ENCODE measurements at places on chromosomes 16 and 17.

DNA sequence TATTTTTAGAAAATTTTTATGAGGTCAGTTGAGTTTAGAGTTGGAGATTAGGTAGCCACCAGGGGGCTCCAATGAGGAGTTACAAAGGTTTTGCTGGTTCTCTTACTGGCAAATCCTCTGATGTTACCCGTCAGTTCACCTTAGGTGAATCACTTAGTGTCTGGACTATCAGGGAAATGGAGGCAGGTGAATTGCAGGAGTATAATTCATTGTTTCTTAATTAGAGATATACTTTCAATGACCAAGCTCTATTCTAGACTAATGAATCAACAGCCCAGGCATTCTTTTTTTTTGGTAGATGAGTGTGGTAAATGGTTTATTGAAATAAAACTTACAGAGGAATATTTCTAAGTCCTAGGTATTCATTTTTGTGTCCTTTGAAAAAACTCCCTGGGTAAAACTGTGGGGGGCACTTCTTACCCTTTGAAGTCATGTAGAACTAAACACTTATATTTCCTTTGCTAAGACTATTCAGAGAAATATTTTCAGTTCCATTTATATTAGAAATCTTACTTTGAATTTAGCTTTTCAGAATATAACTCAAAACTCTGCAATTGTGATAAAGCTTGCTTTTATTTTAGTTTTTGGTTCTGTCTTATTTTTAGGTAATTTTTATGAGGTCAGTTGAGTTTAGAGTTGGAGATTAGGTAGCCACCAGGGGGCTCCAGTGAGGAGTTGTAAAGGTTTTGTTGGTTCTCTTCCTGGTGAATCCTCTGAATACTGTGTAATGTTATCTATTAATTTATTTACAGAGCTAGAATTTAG is 17.7 kb downstream of the PSMD11 start:
- peak; percentile 27 for DNase-seq

DNA sequence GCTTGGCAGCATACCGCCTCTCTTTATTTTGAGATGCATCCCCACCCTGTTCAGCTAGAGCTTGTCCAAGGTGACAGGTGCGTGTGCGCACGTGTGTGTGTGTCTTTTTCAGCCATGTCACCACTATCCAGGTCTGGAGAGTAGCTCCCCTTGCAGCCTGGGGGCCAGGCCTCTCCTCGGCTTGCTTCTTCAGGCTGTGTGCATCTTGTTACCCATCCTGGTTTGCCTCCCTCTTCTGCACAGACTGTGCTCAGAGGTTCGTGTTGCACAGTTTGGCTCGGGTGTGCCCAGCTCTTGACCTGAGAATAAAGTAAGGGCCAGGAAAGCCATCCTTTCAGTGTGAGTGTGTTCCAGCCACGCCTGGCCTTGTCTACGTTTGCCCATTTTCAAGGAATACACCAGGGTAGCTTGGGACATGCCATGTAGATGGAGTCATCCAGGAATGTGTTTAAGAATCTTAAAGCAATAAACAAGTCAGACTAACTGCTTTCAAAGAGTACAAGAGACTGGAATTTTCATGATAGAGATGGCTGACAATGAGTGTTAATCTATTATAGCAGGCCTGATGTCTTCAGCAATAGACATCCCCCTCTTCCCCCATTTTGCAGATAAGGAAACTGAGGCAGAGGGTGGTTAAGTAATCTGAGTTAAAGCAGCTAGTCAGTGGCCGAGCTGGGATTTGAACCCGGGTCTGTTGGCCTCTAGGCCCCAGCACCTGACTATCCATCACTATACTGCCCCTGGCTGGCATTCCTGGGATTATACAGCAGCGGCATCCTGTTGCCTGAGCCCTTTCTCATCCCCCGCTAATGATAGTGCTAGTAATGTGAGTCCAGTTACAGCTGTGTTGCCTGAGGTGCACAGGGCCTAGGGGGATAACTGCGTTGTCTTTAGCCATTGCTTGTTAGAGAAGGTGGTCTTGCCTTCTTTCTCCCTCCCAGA is 77.9 kb downstream of the KSR1 start:
- no peak for DNase-seq

DNA sequence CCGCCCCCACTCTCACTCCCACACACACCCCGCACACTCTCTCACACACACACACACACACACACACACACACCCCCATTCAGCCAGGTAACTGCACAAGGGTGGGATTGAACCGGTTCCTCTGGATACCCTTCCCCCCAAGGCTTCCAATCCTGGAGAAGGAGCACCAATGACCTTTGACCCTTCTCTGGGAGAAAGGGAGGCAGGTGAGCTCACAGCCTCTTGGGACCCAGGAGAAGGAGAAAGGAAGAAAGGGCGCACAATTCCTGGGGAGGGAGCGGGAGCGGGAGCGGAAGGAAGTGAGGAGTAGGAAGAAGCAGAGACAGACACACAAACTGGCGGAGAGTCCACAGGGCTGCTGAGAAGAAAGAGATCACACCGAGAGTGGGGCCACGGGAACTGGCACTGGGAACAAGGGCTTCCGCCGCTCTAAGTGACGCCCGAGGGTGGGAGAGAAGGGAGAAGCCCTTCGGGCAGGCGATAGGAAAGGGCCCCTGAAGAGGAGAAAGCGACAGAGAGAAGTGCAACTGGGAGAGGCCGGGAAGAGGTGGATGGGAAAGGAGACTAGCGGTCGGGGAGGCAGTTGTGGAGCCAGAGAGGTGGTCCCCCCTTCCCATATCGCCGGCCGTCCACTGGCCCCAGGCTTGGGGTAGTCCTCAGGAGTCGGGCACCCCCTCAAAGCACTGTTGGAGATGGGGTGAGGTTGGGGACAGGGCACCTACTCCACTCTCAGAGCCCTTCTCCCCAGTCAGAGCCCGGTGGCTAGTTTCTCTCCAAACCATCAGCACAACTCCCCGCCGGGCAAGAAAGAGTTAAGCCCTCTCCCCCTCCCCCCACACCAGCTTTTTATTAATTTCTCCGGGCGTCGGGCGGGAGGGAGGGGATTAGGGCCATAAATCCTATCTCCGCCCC is 1.3 kb downstream of the SAMD14 start:
- peak; percentile 47 for DNase-seq

GRCh38 chr17:2172077-2172851 is 117.4 kb downstream of the HIC1 start:
- peak; percentile 98 for DNase-seq

DNA sequence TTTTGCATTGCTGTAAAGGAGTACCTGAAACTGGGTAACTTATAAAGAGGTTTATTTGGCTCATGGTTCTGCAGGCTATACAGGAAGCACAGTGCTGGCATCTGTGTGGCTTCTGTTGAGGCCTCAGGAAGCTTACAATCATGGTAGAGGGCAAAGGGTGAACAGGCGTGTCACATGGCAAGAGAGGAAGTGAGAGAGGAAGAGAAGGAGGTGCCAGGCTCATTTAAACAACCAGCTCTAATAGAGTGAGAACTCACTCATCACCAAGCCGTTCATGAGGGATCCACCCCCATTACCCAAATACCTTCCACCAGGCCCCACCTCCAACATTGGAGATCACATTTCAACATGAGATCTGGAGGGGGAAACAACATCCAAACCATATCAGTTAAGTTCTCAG is 16.4 kb upstream of the CLEC19A start:
- no peak for DNase-seq

DNA sequence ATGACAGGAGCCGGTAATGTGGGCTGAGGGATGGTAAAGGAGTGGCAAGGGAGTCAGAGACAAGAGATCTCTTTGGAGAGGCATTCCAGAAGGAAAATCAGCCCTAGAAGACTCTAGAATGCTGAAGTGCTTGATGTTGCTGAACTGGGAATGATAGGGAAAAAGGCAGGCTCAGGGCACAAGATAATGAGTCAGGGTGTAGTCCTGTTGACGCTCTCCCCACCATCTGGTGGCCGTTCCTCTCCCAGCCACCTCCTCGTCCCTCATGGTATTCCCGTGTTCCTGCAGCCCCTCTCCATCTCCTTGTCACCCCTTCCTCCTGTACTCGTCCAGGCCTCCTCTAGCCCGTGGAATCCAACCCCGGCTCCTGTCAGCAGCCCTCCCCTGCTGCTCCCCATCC is 11.1 kb upstream of the ALDOA start:
- DNase-seq = no peak

- DNase-seq = peak; percentile 47
These were observed 30.2 kb upstream of the ULK2 start for GRCh38 chr17:19897903-19898302.

- DNase-seq = no peak
These were observed 477.9 kb upstream of the KIF2B start for GRCh38 chr17:53344778-53345177.

- DNase-seq = no peak
These were observed 6.0 kb downstream of the PRKAR1A start for GRCh38 chr17:68518063-68518815.

- DNase-seq = no peak
These were observed 86.8 kb upstream of the SALL1 start for GRCh38 chr16:51237861-51238378.

- no peak for DNase-seq
These were observed 4.2 kb downstream of the CMTM4 start for GRCh38 chr16:66692341-66692740.

DNA sequence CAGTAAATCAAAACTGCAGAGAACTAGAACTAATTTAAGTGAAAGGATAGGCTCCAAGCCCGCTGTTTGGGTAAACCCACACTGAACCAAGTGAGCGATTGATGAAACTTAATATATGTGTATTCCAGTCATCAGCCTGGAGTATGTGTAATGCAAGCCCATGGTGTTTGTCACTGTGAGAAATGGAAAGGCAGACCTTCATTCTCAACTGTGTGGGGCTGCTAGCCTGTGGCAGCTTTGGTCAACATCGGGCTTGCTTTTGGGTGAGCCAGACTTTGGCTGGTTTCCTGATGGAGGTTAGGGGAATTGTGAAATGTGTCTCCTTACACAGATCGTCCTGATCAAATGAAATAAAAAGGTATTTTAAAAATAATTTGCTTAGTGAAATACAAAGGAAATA is 279.9 kb downstream of the IRX3 start:
- DNase-seq = no peak

DNA sequence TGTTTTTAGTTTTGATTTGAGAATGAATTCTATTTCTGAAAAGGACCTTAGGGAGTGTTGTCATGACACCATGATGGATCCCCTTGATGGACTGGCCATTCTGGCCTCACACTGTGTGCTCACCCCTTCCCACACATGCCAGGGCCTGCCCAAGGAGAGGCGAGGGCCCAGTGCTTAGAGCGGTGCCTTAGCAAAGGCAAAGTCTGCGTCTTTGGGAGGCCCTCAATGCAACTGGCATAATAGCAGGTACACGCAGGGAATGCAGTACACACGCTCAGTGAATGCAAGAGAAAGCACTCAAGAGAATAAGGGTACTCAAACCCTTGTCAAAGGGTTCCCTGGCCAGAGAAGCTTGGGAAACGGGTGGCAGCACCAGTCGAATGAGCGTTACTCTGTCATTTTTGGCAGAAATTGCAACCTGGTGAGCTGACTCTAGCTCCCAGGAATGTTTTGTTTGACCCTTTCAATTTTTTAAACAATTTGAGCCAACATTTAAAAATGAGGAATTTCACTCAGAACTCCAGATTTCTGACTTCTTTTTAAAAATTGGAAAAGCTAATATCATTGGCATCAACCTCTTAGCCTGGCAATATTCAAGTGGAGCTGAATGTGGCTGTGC is 32.1 kb downstream of the NKD1 start:
- DNase-seq = no peak

DNA sequence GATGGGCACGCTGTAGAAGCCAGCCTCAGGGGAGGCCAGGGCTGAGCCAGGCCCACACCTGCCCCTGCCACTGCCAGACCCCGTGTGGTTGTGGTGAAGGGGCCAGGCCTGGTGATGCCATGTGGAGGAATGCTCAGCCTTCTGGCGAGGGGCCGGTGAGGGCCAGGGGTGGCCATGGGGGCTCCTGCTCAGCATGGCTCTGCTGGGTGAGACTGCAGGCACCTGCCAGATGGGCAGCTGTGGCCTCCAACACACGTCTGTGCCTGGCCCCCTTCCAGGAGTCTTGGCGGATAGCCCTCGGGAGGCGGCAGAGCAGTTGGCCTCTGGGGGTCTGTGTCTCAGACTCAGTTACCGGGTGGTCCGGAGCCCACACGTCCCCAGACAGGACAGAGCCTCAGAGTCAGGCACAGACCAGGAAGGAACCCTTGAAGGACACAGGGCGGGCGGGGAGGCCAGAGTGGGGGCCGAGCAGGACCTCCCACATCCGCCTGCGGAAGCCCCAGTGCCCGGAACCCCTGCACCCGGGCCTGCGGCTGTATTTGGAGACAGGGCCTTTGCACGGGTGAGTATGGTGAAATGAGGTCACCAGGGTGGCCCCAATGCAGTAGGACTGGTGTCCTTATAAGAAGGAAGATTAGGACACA is 22.5 kb upstream of the CHMP6 start:
- DNase-seq = no peak

- DNase-seq = no peak
These were observed 3.5 kb downstream of the GSG1L start for GRCh38 chr16:28059841-28060575.

- DNase-seq = no peak
These were observed 35.1 kb upstream of the IL34 start for GRCh38 chr16:70611224-70611598.

- DNase-seq = peak; percentile 91
These were observed 142.9 kb downstream of the RAB11FIP4 start for GRCh38 chr17:31534223-31534888.

Measured in umbilical cord (tissue), 2 donors.